NCI-H526 treated with DMSO at 0.1 percent for 48 hours (cell line): ENCODE measurements at places on chromosomes 5 and 9.
A peak's percentile ranks its signal among the peaks of the same experiment; 100 is the strongest.

DNA sequence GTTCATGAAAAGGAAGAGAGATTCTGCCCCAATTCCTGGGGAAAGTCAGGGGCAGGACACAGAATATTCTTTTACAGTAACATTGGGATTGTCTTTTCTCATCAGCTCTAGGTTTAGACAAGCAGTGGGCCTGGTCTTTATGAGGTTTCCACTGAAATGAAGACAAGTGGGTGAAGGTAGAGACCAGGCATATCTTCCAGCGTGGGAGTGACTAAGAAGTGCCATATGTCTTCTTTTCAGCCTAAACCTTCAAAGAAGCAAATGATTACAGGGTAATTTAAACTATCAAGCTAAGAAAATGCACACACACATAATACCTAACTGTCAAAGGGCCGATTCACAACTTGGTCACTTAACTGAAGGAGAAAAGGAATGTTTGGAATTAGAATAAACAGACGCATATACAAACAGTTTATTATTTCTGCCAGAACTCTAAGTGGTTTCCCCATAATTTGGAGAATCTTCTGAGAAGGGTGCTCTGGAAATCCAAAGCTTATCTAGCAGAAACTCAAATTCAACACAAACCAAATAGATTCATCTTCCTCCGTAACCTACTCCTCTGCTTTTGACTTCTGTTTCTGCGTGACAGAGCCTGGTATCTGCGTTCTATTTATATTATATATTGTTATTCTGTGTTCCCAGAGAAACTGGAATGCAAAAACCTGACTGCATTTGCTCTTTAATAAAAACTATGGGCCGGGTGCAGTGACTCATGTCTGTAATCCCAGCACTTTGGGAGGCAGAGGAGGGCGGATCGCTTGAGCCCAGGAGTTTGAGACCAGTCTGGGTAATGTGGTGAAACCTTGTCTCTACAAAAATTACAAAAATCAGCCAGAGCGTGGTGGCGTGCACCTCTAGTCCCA is 22.0 kb upstream of the TEK start:
- no peak for DNase-seq

GRCh38 chr5:123028222-123028621 is 8.3 kb downstream of the PPIC start:
- DNase-seq: no peak

GRCh38 chr5:61496860-61497259 is 164.8 kb downstream of the ZSWIM6 start:
- no peak for DNase-seq

- DNase-seq: peak; percentile 22
These were observed 137.5 kb downstream of the ICE1 start for GRCh38 chr5:5560016-5560415.

GRCh38 chr9:89901920-89902319 is 297.1 kb downstream of the GADD45G start:
- DNase-seq: no peak

DNA sequence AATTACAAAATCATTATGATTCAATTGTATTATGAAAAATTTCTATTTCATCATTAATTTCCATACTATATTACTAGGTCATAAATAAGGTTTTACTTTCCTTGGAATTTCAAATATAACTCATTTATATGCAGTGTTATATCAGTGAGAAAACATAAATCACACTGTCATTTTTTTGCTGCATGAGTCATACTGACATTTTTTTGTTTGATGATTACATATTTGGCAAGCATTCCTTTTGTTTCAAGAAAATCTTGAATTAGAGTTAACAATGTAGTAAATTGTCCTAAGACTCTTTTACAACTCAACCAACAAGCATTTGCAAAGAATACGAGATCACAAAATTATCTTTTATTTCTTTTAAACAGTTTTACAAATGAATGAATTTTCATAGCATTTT is 298.4 kb upstream of the SEMA6A start:
- DNase-seq: no peak
